ENCODE measurements at places on chromosomes 6 and 20. TPM values are rescaled to one million over a fixed set of nuclear protein-coding genes. Genes with fewer than 3 reads are reported as not detected.
A peak's percentile ranks its signal among the peaks of the same experiment; 100 is the strongest.

The FOXA2 gene
- total RNA-seq: 16.1 TPM

The SIM1 gene
- total RNA-seq: not detected

The BMP7 gene
- not detected for total RNA-seq

The ANKEF1 gene
- 5.6 TPM for total RNA-seq

The SGK2 gene
- total RNA-seq: 125 TPM

The GNMT gene
- not detected for total RNA-seq

DNA sequence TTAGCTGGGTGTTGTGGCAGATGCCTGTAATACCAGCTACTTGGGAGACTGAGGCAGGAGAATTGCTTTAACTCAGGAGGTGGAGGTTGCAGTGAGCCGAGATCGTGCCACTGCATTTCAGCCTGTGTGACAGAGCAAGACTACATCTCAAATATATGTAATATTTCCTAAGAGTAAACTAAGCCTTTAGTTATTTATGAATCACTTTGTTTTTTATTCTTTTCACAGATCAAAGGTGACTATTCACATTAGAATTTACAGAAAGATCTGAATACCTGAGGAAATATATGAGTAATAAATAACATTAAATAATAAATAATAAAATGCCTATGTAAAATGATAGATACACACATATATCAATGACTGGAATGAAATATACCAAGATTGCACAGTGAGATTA, 630.8 kb upstream of the IMPG1 start:
- no peak overlapping the region for H3K4me3 ChIP-seq
- H3K4me1 ChIP-seq: no peaks in the 10 kb centered on the region

DNA sequence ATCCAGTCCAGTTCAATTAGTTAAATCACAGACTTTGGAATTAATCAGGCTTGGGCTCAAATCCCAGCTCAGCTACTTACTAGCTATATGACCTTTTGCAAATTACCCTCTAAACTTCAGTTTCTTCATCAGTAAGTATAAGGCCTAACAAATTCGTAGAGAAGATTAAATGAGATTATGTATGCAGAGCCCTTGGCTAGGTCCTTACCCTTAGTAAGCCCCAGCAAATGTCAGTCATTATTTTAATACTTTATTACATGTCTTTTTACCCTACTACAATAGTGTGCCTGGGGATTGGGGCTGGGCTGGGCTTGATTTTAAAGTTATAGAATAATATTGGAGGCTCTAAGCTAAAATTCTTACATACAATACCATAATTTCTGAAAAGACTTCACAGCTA, 326.1 kb upstream of the PREP start:
- H3K4me3 ChIP-seq: no peak overlapping the region
- H3K27ac ChIP-seq: no peak overlapping the region
- H3K36me3 ChIP-seq: no peaks in the 10 kb centered on the region
- H3K27me3 ChIP-seq: no peaks in the 10 kb centered on the region
- no peak for DNase-seq

- no peak overlapping the region for H3K4me3 ChIP-seq
- H3K27me3 ChIP-seq: peaks cover 31% of the 10 kb centered on the region
- peaks cover 3% of the 10 kb centered on the region for H3K4me1 ChIP-seq
- no peak for DNase-seq
- H3K36me3 ChIP-seq: no peaks in the 10 kb centered on the region
Observed at GRCh38 chr6:105174512-105174911, 5.3 kb downstream of the POPDC3 start.

DNA sequence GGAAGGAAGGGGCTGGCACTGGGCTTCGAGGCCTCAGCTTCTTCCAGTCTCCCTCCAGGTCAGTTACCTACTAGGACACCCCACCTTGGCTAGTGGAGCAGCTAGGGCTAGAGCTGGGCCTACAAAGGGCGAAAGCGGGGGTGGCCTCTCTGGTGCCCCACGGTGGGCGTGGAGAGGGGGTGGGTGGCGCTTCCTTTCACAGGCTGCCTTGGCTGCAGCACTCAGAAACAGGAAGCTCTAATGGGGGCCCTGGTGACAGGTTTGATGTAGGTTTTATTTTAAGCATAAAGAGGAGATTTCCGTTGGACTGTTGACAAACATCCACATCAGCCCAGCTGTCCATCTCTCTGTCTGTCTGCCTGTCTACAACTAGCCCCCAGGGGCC, 13.4 kb downstream of the FAM110A start:
- no peak overlapping the region for H3K27ac ChIP-seq
- H3K4me1 ChIP-seq: peaks cover 18% of the 10 kb centered on the region
- H3K36me3 ChIP-seq: no peaks in the 10 kb centered on the region
- H3K4me3 ChIP-seq: no peak overlapping the region
- DNase-seq: peak; percentile 38
- H3K27me3 ChIP-seq: peaks cover 4% of the 10 kb centered on the region

DNA sequence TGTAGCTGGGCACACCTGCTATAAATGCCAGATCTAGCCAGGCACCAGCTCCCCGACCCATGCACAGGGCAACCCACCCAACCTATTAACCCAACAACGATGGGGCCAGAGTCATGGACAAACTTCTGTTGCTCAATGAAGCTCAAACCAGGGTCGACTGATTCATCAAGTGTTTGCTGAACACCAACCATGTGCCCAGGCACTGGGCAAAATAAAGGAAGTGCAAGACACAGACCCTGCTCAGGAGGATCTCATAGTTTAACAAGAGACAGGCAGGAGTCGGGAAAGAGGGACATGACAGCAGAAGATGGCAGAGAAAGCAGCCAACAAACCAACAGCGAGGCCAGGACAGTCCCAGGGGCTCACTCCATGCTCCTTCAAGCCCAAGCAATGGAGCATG, 18.8 kb downstream of the KCNK5 start:
- H3K4me1 ChIP-seq: peaks cover 48% of the 10 kb centered on the region
- H3K27me3 ChIP-seq: no peaks in the 10 kb centered on the region
- H3K36me3 ChIP-seq: no peaks in the 10 kb centered on the region
- no peak for DNase-seq
- no peak overlapping the region for H3K4me3 ChIP-seq

DNA sequence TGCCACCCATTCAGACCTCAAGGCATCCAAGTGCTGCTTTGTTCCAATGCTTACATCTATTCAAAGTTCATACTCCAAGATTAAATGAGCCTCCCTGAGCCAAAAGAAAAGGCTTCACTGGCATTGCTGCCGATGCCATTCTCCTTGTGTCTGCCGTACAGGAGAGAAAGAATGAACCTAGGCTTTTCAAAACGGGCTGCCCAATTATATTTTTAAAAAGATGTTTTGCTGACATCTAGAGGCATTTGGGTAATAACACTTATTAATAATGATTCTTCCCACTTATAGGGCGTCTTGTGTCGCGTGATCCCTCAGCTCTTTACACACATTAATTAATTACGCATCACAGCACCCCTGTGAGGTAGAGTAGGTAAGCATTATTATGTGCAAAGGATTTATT, 545.6 kb downstream of the PKHD1 start:
- no peaks in the 10 kb centered on the region for H3K27me3 ChIP-seq
- no peak overlapping the region for H3K27ac ChIP-seq
- H3K36me3 ChIP-seq: no peaks in the 10 kb centered on the region
- DNase-seq: no peak
- no peak overlapping the region for H3K4me3 ChIP-seq

DNA sequence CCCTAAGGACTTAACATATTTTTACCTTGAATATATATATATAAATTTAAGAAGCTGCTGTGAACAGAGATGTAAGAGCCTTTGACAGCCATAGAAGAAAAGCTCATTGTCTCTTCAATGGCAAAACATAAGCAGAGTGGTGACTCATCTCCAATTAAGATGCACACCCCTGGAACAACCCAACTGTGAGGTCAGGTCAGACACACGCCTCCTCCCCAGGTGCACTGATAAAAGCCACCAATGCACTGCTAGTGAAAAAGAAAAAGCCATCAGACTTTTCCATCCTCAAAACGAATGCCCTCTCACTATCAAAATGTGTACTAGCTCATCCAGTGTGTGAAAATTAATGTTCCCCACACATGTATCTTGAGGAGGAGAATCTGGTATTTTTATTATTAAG, 100.1 kb downstream of the SMLR1 start:
- peaks cover 10% of the 10 kb centered on the region for H3K4me1 ChIP-seq
- H3K27me3 ChIP-seq: no peaks in the 10 kb centered on the region
- H3K4me3 ChIP-seq: no peak overlapping the region
- H3K36me3 ChIP-seq: no peaks in the 10 kb centered on the region

- DNase-seq: no peak
- no peaks in the 10 kb centered on the region for H3K36me3 ChIP-seq
- no peak overlapping the region for H3K27ac ChIP-seq
- H3K27me3 ChIP-seq: no peaks in the 10 kb centered on the region
Observed at GRCh38 chr6:64439274-64439673, 803.7 kb downstream of the PHF3 start.

- no peaks in the 10 kb centered on the region for H3K36me3 ChIP-seq
- peak; percentile 48 for DNase-seq
- H3K27ac ChIP-seq: peak overlapping the region; percentile 96
- peaks cover 5% of the 10 kb centered on the region for H3K4me1 ChIP-seq
- peak overlapping the region; percentile 58 for H3K4me3 ChIP-seq
- H3K27me3 ChIP-seq: no peaks in the 10 kb centered on the region
Observed at GRCh38 chr6:119348096-119348747, 1.3 kb downstream of the MAN1A1 start.

DNA sequence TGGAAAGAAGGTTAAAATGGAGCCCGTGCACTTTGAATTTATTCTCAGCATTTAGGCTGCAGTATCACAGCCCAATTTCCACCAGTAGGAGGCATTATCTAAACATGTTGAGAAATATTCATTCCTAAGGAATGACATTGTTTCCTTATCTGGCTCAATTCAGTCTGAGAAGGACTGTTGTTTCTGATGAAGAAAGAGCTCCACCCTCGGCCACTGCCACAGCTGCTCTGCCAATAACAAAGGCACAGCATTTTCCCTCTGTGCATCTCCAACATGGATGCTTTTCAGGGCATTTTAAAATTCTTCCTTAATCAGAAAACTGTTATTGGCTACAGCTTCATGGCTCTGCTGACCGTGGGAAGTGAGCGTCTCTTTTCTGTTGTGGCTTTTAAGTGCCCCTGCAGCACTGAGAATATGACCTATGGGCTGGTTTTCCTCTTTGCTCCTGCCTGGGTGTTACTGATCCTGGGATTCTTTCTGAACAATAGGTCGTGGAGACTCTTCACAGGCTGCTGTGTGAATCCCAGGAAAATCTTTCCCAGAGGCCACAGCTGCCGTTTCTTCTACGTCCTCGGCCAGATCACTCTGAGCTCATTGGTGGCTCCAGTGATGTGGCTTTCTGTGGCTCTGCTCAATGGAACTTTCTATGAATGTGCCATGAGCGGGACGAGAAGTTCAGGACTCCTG, at the start of gene CALHM5:
Gene CALHM5 (plus strand): TSS at position 216 of the 687 bp plus-strand sequence. CDS start 58 bp downstream, at position 274.
- H3K36me3 ChIP-seq: no peaks in the 10 kb centered on the region
- no peaks in the 10 kb centered on the region for H3K4me1 ChIP-seq
- peak within 1 kb of the TSS; percentile 84 for H3K27ac ChIP-seq
- DNase-seq: peak; percentile 13
- peak within 1 kb of the TSS; percentile 29 for H3K4me3 ChIP-seq

DNA sequence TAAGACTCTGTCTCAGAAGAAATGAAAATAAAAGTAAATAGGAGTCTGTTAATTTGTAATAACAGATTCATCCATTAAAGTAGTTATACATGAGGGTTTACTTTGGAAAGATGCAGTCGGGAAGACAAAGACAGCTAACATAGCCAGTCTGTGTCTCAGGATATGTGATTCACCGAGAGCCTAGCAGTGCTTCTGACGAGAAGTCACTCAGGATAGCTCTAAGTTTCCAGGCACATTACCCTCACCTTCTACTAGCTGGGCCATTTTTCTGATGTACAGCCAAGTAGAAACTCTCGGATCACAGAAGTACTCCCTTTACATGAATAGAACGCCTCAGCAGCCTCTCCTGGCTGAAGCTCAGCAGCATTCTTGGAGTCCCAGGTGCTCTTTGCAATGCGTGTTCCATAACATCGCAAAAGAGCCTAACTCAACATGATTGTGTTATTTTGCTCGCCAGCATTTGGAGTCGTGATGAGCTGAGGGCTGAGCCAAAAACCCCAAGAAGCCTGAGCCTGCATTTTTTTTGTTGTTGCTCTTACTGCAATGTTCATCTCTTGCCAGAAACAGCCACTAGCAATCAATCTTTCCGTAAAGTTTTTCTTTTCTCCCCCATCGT, 22.4 kb upstream of the TASP1 start:
- no peak overlapping the region for H3K27ac ChIP-seq
- DNase-seq: no peak
- H3K27me3 ChIP-seq: no peaks in the 10 kb centered on the region
- H3K4me1 ChIP-seq: no peaks in the 10 kb centered on the region

- H3K27ac ChIP-seq: no peak overlapping the region
- H3K4me3 ChIP-seq: no peak overlapping the region
- DNase-seq: no peak
- H3K36me3 ChIP-seq: no peaks in the 10 kb centered on the region
- no peaks in the 10 kb centered on the region for H3K4me1 ChIP-seq
- no peaks in the 10 kb centered on the region for H3K27me3 ChIP-seq
Observed at GRCh38 chr6:168563656-168564055, 122.7 kb downstream of the SMOC2 start.

DNA sequence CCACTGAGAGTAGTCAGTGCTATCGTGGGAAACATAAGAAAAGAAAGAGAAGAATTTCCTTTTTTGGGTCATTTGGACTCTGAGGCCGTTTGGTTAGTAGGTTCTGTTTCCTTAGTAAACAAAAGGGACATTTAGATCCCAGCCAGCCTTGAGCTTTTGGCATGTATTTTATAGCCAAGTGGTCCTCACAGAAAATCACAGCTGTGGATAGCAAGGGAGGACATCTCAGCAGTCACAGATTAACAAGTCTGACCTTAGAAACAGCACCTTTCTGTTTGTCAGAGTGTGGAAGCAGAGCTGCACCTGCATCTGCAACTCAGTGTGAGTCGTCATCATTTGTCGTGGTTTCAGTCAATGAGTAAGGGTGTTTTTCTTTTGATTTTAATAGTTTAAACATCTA, 40.5 kb downstream of the FAM120B start:
- no peak overlapping the region for H3K27ac ChIP-seq
- no peaks in the 10 kb centered on the region for H3K4me1 ChIP-seq
- no peaks in the 10 kb centered on the region for H3K36me3 ChIP-seq
- no peak for DNase-seq

DNA sequence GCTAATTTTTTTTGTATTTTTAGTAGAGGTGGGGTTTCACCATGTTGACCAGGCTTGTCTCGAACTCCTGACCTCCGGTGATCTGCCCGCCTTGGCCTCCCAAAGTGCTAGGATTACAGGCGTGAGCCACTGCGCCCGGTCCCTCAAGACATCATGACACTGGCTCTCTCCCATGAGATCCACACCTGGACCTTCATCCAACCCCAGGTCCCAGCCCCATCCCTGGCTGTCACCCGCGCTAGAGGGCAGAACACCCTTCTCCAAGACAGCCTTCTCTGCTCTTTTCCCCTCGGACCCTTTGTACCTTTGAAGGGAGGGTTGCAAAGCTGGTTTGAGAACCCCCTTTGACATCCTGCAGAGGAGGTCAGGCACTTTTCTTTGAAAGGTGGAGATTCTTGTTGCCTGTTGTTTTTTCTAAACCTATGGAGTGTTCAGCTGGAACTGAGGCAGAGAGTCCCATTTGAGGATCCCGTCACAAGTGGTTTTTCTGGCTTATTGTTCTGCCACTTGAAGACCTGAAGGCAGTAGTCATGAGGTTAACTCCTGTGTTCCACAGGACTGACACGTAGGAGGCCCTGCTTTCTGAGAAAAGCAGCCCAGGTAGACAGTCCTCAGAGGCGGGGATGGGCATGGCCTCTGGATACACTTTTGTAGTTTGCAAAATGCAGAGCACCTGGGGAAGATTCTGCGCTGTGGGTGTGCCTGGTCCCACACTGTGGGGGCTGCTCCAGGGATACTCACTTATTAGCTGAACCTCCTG, 171.1 kb upstream of the SNX9 start:
- H3K36me3 ChIP-seq: no peaks in the 10 kb centered on the region
- H3K4me1 ChIP-seq: no peaks in the 10 kb centered on the region
- H3K4me3 ChIP-seq: no peak overlapping the region
- H3K27me3 ChIP-seq: no peaks in the 10 kb centered on the region
